ENCODE measurements at places on chromosomes 12 and 14. TPM values are rescaled to one million over a fixed set of nuclear protein-coding genes. Genes with fewer than 3 reads are reported as not detected.

RNASE1 gene
- total RNA-seq, result 9.7 TPM

TEDC1 gene
- 44.9 TPM for total RNA-seq

DNA sequence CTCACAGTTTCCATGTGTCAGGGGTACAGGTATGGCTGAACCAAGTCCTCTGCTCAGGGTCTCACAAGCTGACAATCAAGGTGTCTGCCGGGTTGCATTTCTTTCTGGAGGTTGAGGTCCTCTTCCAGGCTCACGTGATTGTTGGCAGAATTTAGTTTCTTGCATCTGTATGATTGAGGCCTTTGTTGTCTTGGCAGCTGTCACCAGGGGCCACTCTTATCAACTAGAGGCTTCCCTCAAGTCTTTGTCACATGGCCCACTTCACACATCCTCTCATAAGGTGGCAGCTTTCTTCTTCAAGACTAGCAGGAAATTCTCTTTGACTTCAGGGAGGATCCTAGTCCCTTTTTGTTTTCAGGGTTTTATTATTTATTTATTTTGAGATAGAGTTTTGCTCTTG is 46.0 kb upstream of the FOS start:
- no peak for DNase-seq

SLC5A8 gene
- not detected for total RNA-seq

OR6C4 gene
- not detected for total RNA-seq

GRCh38 chr12:66915306-66915904 is 236.5 kb upstream of the GRIP1 start:
- no peak for DNase-seq

NANOG gene
- not detected for total RNA-seq

DPPA3 gene
- not detected for total RNA-seq

GRCh38 chr12:32789446-32789845 is 33.7 kb upstream of the YARS2 start:
- DNase-seq, result no peak
